ENCODE measurements at places on chromosomes 6 and 20.

GRCh38 chr20:19626896-19627295, 131.2 kb upstream of the RIN2 start:
- H3K4me3 ChIP-seq = no peak overlapping the region
- no peaks in the 10 kb centered on the region for H3K4me1 ChIP-seq
- H3K27ac ChIP-seq = no peak overlapping the region
- H3K36me3 ChIP-seq = no peaks in the 10 kb centered on the region
- H3K27me3 ChIP-seq = no peaks in the 10 kb centered on the region

DNA sequence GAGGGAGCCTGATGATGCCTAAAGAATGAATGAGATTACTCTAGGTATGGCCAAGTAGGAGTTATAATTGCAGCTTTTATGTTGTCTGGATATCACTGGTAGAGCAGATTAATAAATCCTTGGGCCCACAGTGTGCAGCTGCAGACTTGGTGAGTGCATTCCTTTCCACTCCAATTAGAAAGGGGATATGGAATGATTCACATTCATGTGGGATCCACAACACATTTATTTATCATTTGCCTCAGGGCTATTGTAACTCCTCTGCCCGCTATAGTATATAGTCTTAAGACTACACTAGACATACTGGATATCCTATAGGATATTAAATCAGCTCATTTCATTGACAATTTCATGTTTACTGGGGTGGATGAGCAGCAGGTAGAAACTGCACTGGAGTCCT, 11.6 kb upstream of the HLA-G start:
- H3K27me3 ChIP-seq = no peaks in the 10 kb centered on the region
- DNase-seq = no peak
- no peak overlapping the region for H3K4me3 ChIP-seq
- H3K27ac ChIP-seq = no peak overlapping the region
- peaks cover 14% of the 10 kb centered on the region for H3K4me1 ChIP-seq

- H3K27me3 ChIP-seq = no peaks in the 10 kb centered on the region
- no peaks in the 10 kb centered on the region for H3K36me3 ChIP-seq
- H3K4me3 ChIP-seq = no peak overlapping the region
- H3K4me1 ChIP-seq = no peaks in the 10 kb centered on the region
- H3K27ac ChIP-seq = peak overlapping the region; percentile 43
These were observed 374.2 kb upstream of the FLRT3 start for GRCh38 chr20:14711652-14712051.

GRCh38 chr6:79544299-79544927, 7.2 kb upstream of the LCA5 start:
- no peaks in the 10 kb centered on the region for H3K27me3 ChIP-seq
- no peak overlapping the region for H3K4me3 ChIP-seq
- peaks cover 4% of the 10 kb centered on the region for H3K36me3 ChIP-seq
- no peaks in the 10 kb centered on the region for H3K4me1 ChIP-seq
- DNase-seq = no peak

DNA sequence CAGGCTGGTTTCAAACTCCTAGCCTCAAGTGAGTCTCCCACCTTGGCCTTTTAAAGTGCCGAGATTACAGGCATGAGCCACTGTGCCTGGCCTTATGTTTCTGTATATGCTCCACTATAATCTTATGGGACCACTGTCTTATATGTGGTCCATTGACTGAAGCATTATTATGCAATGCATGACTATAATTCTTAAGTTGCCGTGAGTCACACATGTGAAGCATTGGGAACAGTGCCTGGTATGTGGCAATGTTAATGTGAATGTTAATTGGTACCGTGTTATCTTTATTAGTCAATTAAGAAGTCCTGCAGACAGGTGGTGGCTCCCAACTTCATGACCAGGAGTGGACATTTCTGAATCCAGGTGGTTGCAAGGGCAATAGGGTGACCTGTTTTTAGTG, 14.7 kb upstream of the ASXL1 start:
- DNase-seq = peak; percentile 43
- H3K27ac ChIP-seq = no peak overlapping the region
- H3K36me3 ChIP-seq = no peaks in the 10 kb centered on the region
- no peak overlapping the region for H3K4me3 ChIP-seq

DNA sequence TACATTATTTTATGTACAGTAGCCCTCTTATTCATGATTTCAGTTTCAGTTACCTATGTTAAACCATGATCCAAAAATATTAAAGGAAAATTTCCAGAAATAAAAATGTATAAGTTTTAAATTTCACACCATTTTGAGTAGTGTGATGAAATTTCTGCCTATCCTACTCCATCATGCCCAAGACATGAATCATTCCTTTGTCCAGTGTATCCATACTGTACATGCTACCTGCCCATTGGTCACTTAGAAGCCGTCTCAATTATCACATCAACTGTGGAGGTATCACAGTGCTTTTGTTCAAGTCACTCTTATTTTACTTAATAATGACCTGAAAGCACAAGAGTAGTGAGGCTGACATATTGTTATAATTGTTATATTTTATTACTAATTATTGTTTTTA, 32.3 kb upstream of the PLCB4 start:
- no peaks in the 10 kb centered on the region for H3K27me3 ChIP-seq

DNA sequence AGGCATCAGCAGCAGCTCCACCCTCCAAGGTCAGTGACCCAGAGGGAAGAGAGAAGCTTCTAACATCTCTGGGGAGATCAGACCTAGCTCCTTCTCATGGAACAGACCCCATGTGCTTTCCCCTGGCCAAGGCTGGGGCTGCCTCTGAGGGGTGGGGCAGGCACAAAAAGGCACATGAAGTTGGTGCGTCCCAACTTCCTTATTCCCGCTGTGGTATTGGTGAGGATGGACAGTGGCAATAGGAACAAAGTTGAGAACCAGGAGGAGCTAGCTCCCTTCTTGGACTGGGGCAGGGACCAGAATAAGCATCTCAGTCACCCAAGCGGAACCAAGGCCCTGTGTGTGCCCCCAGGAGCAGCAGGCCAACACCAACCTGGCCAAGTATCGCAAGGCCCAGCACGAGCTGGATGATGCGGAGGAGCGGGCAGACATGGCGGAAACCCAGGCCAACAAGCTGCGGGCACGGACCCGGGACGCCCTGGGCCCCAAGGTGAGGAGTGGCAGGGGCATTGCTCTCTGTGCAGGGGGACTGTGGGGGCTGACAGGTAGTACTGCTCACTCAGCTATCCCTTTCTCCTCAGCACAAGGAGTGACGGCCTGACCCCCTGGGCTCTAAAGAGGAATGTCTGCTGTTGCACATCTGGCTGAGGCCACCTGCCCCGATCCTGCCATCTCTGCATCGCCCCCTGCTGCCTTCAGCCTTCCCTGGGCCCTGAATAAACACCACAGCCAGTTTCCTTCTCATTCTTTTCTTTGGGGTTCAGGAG, 46.1 kb downstream of the MYH7B start:
- peaks cover 97% of the 10 kb centered on the region for H3K36me3 ChIP-seq
- H3K27me3 ChIP-seq = no peaks in the 10 kb centered on the region
- DNase-seq = no peak
- no peak overlapping the region for H3K4me3 ChIP-seq
- H3K27ac ChIP-seq = no peak overlapping the region

DNA sequence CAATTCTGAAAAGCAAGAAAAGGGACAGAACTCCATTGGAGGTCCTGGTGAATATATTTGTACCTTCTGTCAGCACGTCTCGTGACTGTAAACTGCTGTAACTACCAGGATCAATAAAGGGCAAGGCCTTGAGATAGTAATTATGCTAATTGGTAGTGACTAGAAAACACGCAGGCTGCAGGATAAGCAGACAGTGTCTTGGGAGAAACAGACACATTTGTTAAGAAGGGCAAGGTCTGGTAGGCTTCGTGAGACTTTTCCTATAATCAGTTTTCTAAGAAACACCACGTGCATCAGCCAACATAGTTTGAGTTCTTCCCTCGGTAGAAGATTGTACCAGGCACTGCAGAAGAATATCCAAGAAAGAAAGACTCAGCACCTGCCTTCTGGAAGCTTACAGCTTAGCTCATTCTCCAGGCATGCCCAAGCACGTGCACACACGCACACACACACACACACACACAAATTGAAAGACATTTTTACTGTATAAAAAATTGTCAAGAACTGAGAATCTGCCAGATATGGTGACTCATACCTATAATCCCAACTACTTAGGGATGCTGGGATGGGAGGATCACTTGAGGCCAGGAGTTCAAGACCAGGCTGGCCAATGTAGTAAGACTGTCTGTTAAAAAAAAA, 167.0 kb upstream of the SASH1 start:
- DNase-seq = no peak
- no peaks in the 10 kb centered on the region for H3K4me1 ChIP-seq
- H3K27me3 ChIP-seq = no peaks in the 10 kb centered on the region
- H3K4me3 ChIP-seq = no peak overlapping the region

GRCh38 chr20:20411836-20412235, 43.9 kb downstream of the INSM1 start:
- no peaks in the 10 kb centered on the region for H3K36me3 ChIP-seq
- H3K4me1 ChIP-seq = no peaks in the 10 kb centered on the region
- H3K27ac ChIP-seq = no peak overlapping the region
- no peaks in the 10 kb centered on the region for H3K27me3 ChIP-seq
- no peak overlapping the region for H3K4me3 ChIP-seq

- H3K27me3 ChIP-seq = no peaks in the 10 kb centered on the region
- H3K4me3 ChIP-seq = no peak overlapping the region
- DNase-seq = no peak
- no peak overlapping the region for H3K27ac ChIP-seq
These were observed 1.3 kb downstream of the SLC22A16 start for GRCh38 chr6:110475066-110475653.

- no peaks in the 10 kb centered on the region for H3K36me3 ChIP-seq
- H3K27me3 ChIP-seq = no peaks in the 10 kb centered on the region
- no peak overlapping the region for H3K27ac ChIP-seq
- no peak for DNase-seq
These were observed 176.8 kb downstream of the CD83 start for GRCh38 chr6:14294270-14294951.

- no peak overlapping the region for H3K27ac ChIP-seq
- no peaks in the 10 kb centered on the region for H3K36me3 ChIP-seq
- H3K4me1 ChIP-seq = peaks cover 15% of the 10 kb centered on the region
- DNase-seq = no peak
These were observed 1.3 kb upstream of the CNR1 start for GRCh38 chr6:88167352-88167937.

- DNase-seq = no peak
- no peaks in the 10 kb centered on the region for H3K4me1 ChIP-seq
- no peak overlapping the region for H3K4me3 ChIP-seq
- no peaks in the 10 kb centered on the region for H3K36me3 ChIP-seq
- H3K27ac ChIP-seq = no peak overlapping the region
These were observed 101.8 kb downstream of the MBOAT1 start for GRCh38 chr6:20110478-20110877.

- no peaks in the 10 kb centered on the region for H3K27me3 ChIP-seq
- DNase-seq = no peak
- H3K27ac ChIP-seq = no peak overlapping the region
These were observed 162.1 kb downstream of the AIG1 start for GRCh38 chr6:143222801-143223231.

All from trophoblast cell (in vitro differentiated cells and primary cell).